Fibroblast of upper back skin (primary cell): ENCODE measurements at places on chromosomes 3 and 15.

- DNase-seq: no peak
These were observed 10.2 kb downstream of the ACKR2 start for GRCh38 chr3:42819351-42819965.

- DNase-seq: no peak
These were observed 135.5 kb upstream of the ZPLD1 start for GRCh38 chr3:102299125-102299877.

GRCh38 chr15:80436511-80437307, 32.5 kb downstream of the ARNT2 start:
- peak; percentile 42 for DNase-seq

GRCh38 chr3:39727415-39727814, 82.0 kb upstream of the MYRIP start:
- DNase-seq: no peak

- peak; percentile 95 for DNase-seq
These were observed 238.2 kb downstream of the GREM1 start for GRCh38 chr15:32956006-32956405.

DNA sequence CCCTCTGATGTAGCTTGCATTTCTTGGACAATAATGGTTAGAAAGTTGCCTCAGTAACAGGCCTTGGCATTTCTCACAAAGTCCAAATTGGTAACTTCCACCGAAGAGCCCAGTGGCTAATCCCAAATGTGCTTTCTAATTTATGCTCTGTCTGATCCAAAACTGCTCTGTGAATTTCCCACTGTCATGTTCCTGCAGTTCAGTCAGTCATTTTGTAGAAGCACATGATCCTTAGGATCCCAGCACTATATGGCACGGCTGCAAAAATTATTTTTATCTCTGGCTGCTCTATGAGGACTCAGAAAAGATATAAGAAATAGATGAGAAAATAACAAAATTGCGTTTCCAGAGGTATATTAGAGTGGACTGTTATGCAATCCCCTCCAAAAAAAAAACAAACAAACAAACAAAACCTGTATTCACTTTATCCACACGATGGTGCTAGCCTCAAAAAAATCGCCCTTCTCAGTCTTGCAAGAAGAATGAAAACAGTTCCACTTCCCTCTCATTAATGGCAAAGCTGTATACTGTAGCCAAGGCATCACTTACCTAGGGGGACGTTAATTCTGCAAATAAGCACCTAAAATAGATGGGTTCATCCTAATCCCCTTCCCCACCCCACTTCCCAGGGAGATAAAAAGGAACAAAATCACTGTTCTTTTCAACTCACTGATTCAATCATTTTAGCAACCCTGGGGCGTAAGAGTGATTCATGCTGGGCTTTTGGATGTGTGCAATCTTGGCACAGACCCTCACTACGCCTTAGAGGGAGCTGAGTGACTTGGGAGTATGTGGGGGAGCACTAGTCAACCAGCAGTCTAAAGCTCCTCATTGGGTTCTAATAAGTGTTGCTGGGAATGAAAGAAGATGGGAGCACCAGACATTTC, 61.3 kb downstream of the TMCO5A start:
- DNase-seq: peak; percentile 80

- DNase-seq: no peak
These were observed 258.4 kb downstream of the CHL1 start for GRCh38 chr3:454986-455385.

- DNase-seq: no peak
These were observed 83.7 kb upstream of the RASGRP1 start for GRCh38 chr15:38648121-38648843.

DNA sequence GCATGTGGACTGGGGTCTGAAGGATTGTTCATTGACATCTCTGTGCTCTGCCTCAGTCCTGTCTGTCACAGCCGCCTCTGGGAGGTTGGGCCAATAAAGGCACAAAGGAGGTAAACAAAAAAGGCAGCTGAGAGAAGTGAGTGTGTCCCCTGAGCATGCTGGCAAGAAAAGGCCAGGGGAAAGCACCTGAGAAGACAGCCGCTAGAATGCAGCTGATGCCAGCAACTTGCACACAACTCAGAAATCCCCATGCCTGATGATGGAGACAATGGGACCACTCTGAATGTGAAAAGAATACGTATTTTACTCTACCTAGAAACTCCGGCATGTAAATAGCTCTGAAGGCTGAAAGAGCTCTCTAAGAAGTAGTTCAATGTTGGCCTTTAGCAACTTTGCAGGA, 118.7 kb downstream of the KCNH8 start:
- DNase-seq: no peak

GRCh38 chr3:112087746-112088145, 1.6 kb downstream of the C3orf52 start:
- DNase-seq: no peak

DNA sequence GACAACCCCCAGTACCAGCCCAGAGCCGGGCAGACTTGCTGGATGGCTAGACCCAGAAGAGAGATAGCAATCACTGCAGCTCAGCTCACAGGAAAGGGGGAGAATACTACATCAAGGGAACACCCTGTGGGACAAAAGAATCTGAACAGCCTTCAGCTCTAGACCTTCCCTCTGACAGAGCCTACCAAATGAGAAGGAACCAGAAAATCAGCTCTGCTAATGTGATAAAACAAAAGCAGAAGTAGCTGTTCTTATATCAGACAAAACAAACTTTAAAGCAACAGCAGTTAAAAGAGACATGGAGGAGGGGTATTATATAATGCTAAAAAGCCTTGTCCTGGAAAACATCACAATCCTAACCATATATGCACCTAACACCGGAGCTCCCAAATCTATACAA, 283.3 kb downstream of the KLF13 start:
- no peak for DNase-seq

- no peak for DNase-seq
These were observed 3.3 kb upstream of the DNAJA4 start for GRCh38 chr15:78261062-78261461.

DNA sequence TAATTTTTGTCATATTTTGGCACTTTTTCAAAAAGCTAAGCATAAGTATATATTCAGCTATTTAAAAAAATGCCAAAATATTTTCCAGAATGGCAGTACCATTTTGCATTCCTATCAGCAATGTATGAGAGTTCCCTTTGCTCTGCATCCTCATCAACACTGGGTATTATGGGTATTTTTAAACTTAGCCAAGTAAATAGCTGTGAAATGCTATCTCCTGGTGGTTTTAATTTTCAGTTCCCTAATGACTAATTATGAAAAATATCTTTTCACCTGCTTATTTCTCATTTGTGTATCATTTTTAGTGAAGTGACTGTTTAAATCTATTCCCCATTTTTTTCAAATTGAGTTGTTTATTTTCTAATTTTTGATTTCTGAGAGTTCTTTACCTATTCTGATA, 199.7 kb upstream of the NECTIN3 start:
- no peak for DNase-seq

DNA sequence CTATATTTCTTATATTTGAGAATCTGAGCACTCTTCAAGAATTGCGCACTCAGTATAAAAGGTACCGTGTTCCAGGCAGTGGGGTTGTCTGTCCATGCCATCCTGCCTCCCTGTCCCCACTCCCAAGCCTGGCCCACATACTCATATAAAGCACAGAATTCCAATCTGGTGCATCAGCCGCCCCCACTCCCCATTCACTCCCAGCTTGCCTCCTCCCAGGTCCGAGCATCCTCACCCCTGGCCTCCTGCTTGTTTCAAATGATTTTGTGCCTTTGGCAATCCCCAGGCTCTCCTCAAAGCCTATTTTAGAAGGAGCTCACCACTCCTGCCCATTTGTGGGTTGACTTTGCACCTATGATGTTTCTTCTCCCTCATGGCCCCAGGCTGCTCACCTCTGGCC, 22.2 kb upstream of the IGF1R start:
- DNase-seq: no peak

DNA sequence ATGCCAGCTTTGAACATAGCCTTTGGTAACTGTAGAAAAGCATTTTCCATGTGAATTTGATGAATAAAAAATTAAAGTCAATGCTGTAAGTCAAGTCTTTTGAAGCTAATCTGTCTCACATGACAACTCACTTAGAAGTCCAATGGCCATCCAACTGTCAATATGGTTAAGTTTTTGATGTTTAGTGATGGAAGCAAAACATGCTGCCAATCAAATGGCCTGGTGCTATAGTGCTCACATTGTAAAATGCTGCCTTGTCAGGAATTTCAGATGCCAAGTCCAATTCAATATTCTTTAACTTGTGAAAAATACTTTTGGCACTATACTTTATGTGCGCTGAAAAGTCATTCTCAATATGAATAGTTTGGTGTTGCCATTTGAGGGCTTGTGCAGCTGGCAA, 1361.8 kb upstream of the ALCAM start:
- no peak for DNase-seq

- DNase-seq: no peak
These were observed 68.4 kb downstream of the HERC1 start for GRCh38 chr15:63765338-63765737.

GRCh38 chr3:194275291-194275690, 75.8 kb downstream of the CPN2 start:
- DNase-seq: no peak

DNA sequence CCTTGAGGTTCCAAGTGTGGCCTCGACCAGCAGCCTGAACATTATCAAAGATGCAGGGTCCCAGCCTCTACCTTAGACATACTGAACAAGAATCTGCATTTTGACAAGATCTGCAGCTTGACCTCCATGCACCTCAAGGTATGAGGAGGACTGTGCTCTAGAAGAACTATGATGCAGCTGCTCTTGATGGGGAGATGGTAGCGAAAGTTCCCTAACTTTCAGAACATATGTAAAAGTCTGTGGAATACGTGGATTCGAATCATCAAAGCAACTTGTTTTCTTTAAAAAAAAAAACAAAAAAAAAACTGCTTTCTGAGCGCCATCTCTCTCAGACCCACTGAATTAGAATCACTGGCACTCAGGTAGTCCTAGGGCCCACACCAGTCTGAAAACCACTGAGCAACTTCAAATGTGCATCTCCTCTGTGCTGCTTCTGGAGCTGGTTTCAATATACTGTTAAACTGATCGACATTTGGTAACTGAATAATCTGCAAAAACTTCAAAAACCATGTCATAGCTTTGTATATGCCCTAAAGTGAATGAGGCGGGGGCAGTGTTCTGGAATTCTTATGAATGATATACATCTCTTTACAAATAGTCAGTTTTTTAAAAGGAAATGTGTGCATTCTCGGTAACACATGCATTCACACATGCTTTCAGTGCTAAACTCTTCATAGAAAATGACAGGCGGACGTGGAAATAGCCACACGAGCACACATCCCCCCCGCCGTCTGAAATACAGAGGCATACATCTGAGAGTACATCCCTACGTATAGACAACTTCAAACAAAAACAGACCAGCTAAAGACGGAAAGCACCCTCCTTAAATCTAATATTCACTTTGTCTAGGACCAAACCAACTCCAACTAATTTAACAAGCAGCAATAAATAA, 128.8 kb downstream of the FOXP1 start:
- no peak for DNase-seq

- no peak for DNase-seq
These were observed 28.7 kb upstream of the SAMMSON start for GRCh38 chr3:69970827-69971226.

GRCh38 chr15:75346796-75347221, at the start of gene NEIL1:
Gene NEIL1, plus strand, starts transcription at chr15:75347039. Its CDS starts 1,867 bp downstream, at chr15:75348906.
- no peak for DNase-seq

DNA sequence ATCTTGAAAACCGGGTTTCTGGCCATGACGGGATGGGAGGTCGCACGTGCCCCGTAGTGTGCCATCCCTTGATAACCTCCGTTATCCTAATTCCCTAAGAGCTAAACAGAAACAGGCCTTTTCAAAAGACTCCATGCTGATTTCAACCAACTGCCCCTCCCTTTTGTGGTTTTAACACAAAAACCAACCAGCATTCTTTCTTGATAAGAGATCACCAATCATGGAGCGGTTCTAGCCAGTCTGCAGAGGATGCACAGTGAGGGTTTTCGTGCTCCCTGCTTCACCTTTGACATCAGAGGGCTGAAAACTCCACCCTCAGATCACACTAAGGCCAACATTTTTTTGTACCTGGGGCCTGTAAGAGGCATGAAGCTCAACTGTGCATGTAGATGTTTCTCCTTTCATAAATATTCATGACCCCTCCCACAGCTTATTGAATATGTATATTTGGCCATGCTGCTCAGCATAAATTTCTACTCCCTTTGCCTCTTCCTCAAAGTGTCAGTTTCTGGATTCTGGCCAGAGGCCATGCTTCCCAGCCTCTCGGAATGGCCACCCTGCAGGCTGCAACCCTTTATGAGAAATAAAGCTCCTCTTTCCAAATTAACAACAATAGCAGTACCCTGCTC, 41.3 kb downstream of the FAM3D start:
- no peak for DNase-seq

DNA sequence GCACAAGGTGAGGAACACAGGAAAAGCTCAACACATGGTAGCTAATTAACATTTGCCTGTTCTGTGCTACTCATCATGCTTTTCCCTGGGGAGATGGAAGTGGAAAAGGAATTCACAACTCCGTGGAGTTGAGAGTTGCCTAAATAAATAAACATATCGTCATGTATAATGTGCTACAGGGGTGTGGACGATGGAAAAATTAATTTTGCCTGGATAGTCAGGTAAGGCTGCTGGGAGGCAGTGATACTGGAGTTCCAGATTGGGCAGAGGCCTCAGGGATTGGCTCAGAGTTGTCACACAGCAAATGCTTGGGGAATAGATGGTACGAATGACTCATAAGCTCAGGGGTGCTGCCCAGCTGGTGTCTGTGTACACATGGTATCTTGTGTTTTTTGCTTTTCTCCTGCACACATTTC, 3.1 kb upstream of the ABHD6 start:
- no peak for DNase-seq

- peak; percentile 27 for DNase-seq
These were observed 94.0 kb downstream of the CORO2B start for GRCh38 chr15:68672781-68673205.

GRCh38 chr3:43455233-43455632, 166.6 kb downstream of the ANO10 start:
- peak; percentile 38 for DNase-seq

GRCh38 chr3:39501968-39502837, 34.7 kb downstream of the MOBP start:
- DNase-seq: no peak

DNA sequence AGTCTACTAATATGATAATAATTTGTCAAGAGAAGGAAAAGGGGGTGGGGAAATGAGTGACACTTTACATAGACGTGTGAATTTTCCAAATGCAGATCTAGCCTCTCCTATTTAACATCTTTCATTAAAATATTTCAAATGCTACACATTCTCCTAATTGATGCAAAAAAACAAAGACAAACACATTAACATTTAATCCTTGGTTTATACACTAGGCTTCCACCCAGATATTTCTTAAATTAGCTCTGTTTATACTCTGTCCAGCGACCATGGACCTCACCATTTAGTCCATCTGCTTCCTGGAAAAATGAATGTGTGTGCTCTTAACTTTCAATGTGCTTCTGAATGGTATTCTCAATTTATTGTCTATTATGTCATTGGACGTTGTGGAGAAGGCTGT, 409.9 kb downstream of the LSAMP start:
- DNase-seq: no peak
